ENCODE measurements at places on chromosomes 2 and 18. TPM values are rescaled to one million over a fixed set of nuclear protein-coding genes. Genes with fewer than 3 reads are reported as not detected.
A peak's percentile ranks its signal among the peaks of the same experiment; 100 is the strongest.

DNA sequence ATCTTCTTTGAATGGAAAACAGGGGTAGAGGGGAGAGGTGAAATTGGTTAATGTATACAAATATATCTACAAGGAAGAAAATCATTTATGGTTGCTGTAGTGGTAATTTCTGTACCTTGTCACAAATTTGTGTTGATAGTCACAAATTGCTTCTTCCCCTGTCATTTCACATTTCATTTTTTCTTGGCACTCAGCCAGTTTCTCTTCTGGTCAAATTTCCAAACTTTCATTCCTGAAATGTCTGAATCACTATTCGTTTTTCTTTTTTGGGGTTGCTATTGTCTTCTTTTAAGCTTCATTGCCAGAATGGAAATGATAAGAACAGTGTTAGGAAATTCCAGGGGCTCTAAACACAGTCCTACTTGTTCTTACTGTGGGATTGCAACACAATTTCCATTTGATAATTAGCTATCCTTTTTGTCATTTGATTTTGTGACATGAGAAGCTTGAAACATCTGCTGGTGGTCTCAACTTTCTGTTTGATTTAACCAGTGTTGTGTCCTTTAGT, 136.0 kb upstream of the GCFC2 start:
- H3K36me3 ChIP-seq: no peaks in the 10 kb centered on the region
- no peaks in the 10 kb centered on the region for H3K4me1 ChIP-seq
- no peak for DNase-seq
- H3K27me3 ChIP-seq: no peaks in the 10 kb centered on the region
- no peak overlapping the region for H3K27ac ChIP-seq

GATA6 gene
- 97.7 TPM for total RNA-seq

DNA sequence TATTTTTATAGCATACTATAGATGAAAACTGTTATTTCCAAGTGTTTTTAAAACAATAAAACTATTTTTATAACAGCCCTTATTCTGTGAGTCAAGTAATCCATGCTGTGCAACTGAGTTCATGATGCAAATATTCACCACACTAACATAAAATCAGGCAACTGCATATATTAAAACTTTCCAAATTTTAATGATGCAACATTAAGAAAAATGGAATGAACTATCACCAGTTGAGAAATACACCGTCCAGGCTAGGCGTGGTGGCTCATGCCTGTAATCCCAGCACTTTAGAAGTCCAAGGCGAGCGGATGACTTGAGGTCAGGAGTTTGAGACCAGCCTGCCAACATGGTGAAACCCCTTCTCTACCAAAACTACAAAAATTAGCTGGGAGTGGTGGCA, 114.5 kb downstream of the CDH2 start:
- H3K36me3 ChIP-seq: no peaks in the 10 kb centered on the region
- H3K4me1 ChIP-seq: no peaks in the 10 kb centered on the region
- H3K4me3 ChIP-seq: no peak overlapping the region
- H3K27me3 ChIP-seq: no peaks in the 10 kb centered on the region
- no peak for DNase-seq

- H3K27ac ChIP-seq: no peak overlapping the region
- no peaks in the 10 kb centered on the region for H3K36me3 ChIP-seq
- peaks cover 5% of the 10 kb centered on the region for H3K4me1 ChIP-seq
Observed at GRCh38 chr2:129673234-129673633, 306.2 kb upstream of the RAB6C start.

SPC25 gene
- total RNA-seq: not detected

- no peak overlapping the region for H3K4me3 ChIP-seq
- no peaks in the 10 kb centered on the region for H3K36me3 ChIP-seq
- H3K27ac ChIP-seq: no peak overlapping the region
Observed at GRCh38 chr2:44949329-44950151, 8.0 kb downstream of the SIX3 start.

GRCh38 chr2:63851691-63852311, 10.1 kb downstream of the UGP2 start:
- no peaks in the 10 kb centered on the region for H3K27me3 ChIP-seq
- peak overlapping the region; percentile 38 for H3K27ac ChIP-seq
- H3K4me1 ChIP-seq: peaks cover 72% of the 10 kb centered on the region
- no peak overlapping the region for H3K4me3 ChIP-seq
- no peak for DNase-seq
- H3K36me3 ChIP-seq: peaks cover 9% of the 10 kb centered on the region

GRCh38 chr2:191938779-191939178, 91.9 kb upstream of the CAVIN2 start:
- no peak overlapping the region for H3K4me3 ChIP-seq
- H3K36me3 ChIP-seq: no peaks in the 10 kb centered on the region
- no peaks in the 10 kb centered on the region for H3K4me1 ChIP-seq
- no peak for DNase-seq

DNA sequence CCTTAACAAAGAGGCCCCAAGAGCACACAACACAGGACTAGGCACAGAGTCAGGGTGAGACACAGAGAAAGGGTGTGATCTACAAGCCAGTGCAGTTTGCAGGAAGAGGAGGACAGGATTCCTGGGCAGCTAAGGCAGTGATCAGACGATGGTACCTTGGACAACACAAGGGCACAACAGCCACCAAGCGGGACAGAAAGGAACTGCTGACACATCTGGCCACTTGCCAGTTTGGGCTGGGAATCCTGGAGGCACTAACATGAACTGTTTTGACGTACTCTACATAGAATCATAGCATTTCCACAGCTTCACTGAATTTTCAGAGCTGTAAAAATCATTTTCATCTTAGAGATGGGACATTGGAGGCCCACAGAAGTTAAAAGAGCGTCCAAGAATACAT, 221.5 kb upstream of the SLC35G4 start:
- H3K4me1 ChIP-seq: no peaks in the 10 kb centered on the region
- H3K4me3 ChIP-seq: no peak overlapping the region
- H3K36me3 ChIP-seq: no peaks in the 10 kb centered on the region
- DNase-seq: peak; percentile 61
- H3K27ac ChIP-seq: no peak overlapping the region

ABCG5 gene
- not detected for total RNA-seq

DNA sequence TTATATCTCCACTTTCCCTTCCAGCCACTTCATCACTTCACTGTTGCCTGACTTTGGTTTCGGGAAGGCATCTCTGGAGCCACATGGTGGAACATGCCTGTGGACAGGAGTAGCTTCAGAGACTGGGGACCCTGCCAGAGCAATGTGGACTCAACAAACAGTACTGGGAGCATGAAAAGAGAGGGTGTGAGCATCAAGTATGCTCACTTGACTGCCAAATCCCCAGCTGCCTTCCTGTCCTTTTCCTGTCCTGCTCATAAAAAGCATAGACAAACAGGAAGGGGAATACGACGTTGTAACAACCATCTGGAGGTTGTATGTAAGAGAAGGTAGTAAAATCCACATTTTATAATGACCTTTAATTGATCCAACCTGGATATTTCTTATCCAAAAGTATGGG, 61.3 kb upstream of the CSRNP3 start:
- DNase-seq: no peak
- H3K4me1 ChIP-seq: no peaks in the 10 kb centered on the region
- H3K27ac ChIP-seq: no peak overlapping the region
- no peak overlapping the region for H3K4me3 ChIP-seq

- peaks cover 4% of the 10 kb centered on the region for H3K4me1 ChIP-seq
- no peak overlapping the region for H3K27ac ChIP-seq
- H3K27me3 ChIP-seq: no peaks in the 10 kb centered on the region
- DNase-seq: no peak
- H3K36me3 ChIP-seq: no peaks in the 10 kb centered on the region
Observed at GRCh38 chr2:101981504-101981903, 10.3 kb upstream of the IL1R2 start.

- no peaks in the 10 kb centered on the region for H3K27me3 ChIP-seq
- peak overlapping the region; percentile 86 for H3K27ac ChIP-seq
- H3K4me1 ChIP-seq: peaks cover 54% of the 10 kb centered on the region
Observed at GRCh38 chr2:231673348-231673770, 35.0 kb upstream of the PTMA start.

GRCh38 chr18:79756826-79757225, 40.9 kb upstream of the KCNG2 start:
- no peak overlapping the region for H3K4me3 ChIP-seq
- no peak for DNase-seq
- peaks cover 19% of the 10 kb centered on the region for H3K36me3 ChIP-seq
- H3K27ac ChIP-seq: no peak overlapping the region

DNA sequence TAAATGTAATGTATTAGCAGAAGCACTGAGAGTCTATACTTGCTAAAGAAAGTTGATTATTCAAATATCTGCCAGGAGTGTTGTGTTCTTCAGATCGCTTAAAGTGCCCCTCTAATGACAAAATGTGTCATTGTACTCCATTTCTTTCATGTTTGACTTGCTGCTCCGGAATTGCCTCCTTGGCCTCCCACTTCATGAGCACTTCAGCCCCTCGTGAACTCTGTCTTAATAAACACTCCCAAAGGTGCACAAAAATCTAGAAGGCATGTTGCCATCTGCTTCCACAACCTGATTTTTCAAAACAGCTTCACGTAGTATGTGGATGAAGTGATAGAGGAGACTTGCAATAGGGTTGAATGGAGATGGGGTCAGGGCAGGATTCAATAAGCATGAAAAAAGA, 396.1 kb downstream of the TDRD15 start:
- H3K4me3 ChIP-seq: no peak overlapping the region
- no peaks in the 10 kb centered on the region for H3K27me3 ChIP-seq
- H3K27ac ChIP-seq: no peak overlapping the region
- no peaks in the 10 kb centered on the region for H3K4me1 ChIP-seq
- DNase-seq: no peak

XRCC5 gene
- total RNA-seq: 157 TPM

DNA sequence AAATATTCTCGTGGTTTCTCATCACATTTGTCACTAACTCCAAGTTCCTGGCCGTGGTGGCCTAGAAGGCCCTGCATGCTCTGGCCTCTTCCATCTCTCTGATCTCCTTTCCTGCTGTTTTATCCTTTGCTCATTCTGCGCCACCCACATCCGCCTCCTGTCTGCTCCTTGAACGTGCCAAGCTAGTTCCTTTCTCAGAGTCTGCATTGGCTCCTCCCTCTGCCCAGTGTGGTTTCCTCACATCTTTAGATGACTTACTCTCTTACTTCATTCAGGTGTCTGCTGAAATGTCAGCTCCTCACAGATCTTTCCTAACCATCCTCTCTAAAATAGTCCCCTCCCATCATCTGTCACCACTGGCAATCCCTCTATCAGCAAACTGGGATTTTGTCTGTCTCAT, 158.6 kb upstream of the RBMS1 start:
- H3K27me3 ChIP-seq: no peaks in the 10 kb centered on the region
- H3K36me3 ChIP-seq: no peaks in the 10 kb centered on the region
- no peak overlapping the region for H3K4me3 ChIP-seq
- peak; percentile 58 for DNase-seq

PTPN2 gene
- total RNA-seq: 33.1 TPM

UGT1A8 gene
- not detected for total RNA-seq

- no peaks in the 10 kb centered on the region for H3K36me3 ChIP-seq
- no peak overlapping the region for H3K4me3 ChIP-seq
- no peak overlapping the region for H3K27ac ChIP-seq
- no peaks in the 10 kb centered on the region for H3K27me3 ChIP-seq
- DNase-seq: no peak
Observed at GRCh38 chr18:46748466-46748865, 8.4 kb downstream of the ST8SIA5 start.

DNA sequence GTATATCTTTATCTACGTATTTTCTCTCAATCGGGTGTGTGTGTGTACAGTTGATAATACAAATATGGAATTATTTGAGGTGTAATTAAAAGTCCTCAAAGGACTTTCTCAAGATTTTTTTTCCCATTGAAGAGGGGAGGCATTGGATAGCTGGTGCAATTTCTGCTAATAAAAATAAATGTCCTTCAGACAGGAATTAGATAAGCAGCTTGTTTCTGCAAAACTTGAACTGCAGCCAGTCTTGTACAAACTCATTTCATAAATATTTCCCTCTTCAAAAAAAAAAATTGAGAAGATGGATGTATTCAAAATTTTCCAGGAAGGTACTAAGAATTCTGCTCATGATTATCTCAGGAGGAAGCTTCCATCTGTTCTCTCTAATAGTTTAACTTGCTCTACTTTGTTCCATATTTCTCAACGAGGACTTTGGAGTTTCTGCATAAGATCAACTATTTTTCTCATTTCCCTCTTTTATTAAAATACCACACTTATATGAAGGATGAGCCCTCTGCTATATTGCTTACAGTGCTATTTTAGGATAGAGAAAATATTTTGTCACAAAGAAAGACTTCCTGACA, 33.0 kb upstream of the GLS start:
- H3K27ac ChIP-seq: no peak overlapping the region
- no peaks in the 10 kb centered on the region for H3K36me3 ChIP-seq
- H3K4me1 ChIP-seq: no peaks in the 10 kb centered on the region
- no peak overlapping the region for H3K4me3 ChIP-seq
